Heart right ventricle (tissue), 16 donors: ENCODE measurements at places on chromosomes 5 and 9. TPM values are rescaled to one million over a fixed set of nuclear protein-coding genes. Genes with fewer than 3 reads are reported as not detected.

The DYNC2I2 gene
- polyA plus RNA-seq = 60.1 TPM

The NDOR1 gene
- polyA plus RNA-seq = 6.5 TPM

The PRDM9 gene
- polyA plus RNA-seq = not detected

The MYMK gene
- polyA plus RNA-seq = not detected

- DNase-seq = no peak
Observed at GRCh38 chr5:178557416-178557815, 32.8 kb downstream of the COL23A1 start.

- no peak for DNase-seq
Observed at GRCh38 chr9:34385561-34386230, 9.0 kb upstream of the MYORG start.
